ENCODE measurements at places on chromosomes 2 and 18.

- DNase-seq: no peak
These were observed 63.2 kb downstream of the MBD2 start for GRCh38 chr18:54161267-54161666.

- no peak for DNase-seq
These were observed 333.7 kb upstream of the SKOR2 start for GRCh38 chr18:47585136-47585535.

DNA sequence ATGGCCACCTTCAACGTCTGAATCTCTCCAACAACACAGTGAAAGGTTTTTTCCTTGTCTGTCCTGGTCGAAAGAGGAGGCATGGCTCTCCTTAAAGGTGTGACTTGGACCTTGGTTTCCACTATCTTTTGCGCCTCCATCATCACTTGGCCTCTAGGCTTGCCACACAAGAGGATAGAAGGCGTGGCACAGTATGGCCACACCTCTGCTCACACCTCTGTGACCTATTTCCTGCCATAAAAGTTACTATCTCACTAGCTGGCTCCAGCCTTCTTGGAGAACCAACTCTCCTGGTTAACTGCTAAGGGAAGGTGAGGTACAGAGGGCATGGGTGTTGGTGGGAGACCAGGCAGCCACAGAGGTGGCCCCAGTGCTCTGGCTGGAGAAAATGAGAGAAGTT lies 165.9 kb downstream of the UXS1 start:
- DNase-seq: no peak

DNA sequence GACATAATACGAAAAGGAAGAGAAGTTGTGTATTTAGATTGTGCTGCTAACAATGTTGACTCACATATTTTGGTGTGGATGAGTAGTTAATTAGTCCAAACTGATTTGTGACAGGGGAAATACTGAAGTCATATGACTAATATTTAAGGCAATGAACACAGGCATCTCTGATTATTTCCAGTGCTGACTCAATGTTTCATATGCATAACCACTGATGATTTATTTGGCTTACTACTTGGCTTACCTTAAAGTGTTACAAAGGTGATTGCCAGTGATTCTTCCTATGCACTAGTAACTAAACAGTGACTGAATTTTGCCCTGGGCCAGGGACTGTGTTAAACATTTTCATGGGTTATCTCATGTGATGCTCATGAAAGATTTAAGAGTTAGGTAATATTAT lies 722.6 kb downstream of the METTL4 start:
- no peak for DNase-seq

DNA sequence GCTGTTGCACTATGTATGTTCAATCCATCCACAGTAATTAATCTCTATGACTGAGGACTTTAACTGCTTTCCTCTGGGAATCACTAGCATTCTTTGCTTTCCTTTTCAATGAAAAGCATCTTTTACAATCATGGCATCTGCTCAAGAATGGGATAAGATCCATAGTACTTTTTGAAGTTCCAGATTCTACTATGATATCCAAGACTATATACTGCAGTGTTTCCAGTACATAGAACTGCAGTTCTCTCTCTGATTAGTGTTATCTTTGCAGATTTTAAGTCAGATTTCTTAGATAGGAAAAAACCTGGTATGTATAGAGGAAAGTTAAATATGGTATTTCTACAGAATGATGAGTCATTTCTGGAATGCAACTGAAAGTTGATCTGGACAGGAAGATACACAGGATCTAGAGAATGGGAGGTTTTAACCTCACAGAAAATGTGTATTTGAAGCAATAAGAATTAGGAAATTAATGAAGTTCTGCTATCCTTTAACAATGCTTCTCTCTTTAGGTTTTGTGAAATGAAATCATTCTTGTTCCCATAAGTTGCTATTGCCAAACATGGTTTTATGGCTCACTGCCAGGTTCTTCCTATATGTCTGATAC lies 670.7 kb downstream of the ERBB4 start:
- DNase-seq: no peak

DNA sequence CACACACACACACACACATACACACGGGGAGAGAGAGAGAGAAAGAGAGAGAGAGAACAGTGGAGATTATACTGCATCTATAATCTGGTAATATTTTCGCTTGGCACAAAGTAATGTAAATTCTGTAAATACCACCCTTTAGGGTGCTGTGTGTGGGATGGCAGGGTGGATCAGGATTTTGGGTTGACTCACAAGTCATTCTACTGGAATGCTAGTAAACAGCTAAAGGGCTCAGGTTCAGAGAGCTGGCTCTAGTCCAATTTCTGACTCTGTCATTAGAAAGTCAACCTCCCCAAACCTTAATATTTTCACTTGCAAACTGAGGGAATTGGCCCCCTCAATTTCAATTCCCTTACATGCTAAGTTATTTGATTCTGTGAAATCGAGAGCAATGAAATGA lies 308.3 kb downstream of the TSN start:
- no peak for DNase-seq

- DNase-seq: no peak
These were observed 53.3 kb downstream of the PIKFYVE start for GRCh38 chr2:208319391-208319790.

GRCh38 chr2:207283356-207283755 lies 117.6 kb upstream of the KLF7 start:
- no peak for DNase-seq

- no peak for DNase-seq
These were observed 119.2 kb upstream of the ACVR1C start for GRCh38 chr2:157747695-157748370.

DNA sequence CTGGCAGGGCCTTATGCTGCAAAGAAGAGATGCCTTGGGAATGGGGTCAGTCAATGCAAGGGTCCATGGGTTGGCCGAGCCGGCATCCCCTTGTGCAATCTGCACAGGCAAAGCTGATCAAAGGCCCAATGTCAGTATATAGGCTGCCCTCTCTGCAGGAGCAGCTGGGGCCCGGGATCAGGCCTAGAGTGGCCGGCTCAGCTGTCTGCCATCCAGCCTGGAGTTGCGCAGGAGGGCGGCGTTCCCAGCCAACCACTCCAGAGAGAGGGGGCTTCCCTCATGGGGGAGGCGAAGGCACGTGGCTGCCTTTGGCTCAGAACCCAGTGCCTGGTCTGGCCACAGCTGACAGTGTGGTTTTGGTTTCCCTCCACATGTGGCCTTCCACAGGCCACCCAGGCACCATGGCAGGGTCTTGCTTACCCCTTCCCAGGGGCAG lies 3.9 kb downstream of the INPP5D start:
- no peak for DNase-seq

DNA sequence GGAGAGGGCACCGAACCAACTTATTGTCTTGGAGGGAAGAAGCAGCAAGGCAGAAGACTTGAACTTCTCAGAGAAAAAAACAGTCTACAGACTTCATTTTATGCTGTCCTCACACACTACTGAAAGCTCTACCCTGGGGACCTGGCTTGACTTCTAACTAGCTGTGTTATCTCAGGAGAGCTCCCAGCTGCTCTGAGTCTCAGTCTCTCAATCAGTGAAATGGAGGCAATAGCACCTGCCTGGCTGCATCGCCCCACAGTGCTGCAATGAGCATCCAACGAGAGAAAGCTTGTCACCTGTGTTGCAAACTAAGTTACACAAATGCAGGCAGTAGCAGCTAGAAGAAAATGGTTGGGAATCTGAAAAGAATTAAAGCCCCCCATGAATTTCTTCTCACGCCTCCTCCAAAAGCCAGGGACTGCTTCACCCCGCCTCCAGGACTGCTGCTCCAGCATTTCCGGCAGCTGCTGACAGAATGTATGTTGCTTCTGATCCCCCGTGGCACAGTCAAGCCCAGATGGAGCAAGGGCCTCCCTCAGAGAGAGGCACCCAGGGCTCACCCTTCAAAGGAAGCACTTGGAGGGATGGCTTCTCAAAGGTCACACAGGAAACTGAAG lies 116.3 kb downstream of the BCL11A start:
- DNase-seq: no peak

Data from cerebellum (tissue), 4 donors.